ENCODE measurements at places on chromosomes 6 and 20. TPM values are rescaled to one million over a fixed set of nuclear protein-coding genes. Genes with fewer than 3 reads are reported as not detected.

GINS1 gene
- total RNA-seq: 44.1 TPM

PDRG1 gene
- 16.5 TPM for total RNA-seq

NRN1 gene
- 1.1 TPM for total RNA-seq

PSMF1 gene
- total RNA-seq: 156 TPM

PTCRA gene
- total RNA-seq: not detected

DNA sequence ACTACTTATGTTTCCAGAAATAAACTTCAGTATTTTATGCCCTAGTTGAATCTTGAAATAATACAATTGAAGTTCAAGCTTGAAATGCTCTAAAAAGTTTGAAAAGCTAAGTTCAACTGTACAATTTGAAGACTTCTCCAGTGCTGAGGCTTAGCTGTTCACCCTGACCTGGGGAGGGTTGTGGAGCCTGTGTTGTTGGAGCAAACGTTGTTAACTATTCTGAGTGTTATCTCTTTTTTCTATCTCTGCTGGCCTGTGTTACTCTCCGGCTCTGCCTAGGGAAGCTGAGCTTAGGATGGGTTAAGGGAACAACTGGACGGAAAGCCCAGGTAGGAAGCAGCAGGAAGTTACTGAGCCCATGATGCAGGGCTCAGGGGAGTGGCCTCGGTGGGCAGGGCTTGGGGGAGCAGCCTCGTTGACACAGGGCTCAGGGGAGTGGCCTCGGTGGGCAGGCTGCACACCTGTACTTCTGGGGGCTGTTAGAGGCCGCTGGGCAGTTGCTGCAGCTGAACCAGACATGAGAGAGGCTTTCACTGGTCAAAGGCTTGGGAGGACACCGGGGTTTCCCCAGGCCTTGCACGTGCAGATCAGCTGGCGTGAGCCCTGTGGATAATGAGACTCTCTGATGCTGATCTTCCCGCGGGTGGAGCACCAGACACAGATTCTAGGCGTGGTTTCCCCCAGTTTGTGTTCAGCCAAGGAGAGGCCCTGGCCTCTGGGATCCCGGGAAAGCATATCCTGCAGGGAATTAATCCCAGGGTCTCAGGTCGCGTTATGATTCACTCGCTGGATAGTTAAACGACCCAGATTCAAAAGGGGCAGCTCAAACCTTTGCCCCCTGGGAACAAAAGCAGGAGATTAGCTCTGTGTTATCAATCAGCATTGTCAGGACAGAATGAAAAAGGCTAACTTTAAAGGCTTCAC lies 58.9 kb downstream of the ERMARD start:
- DNase-seq: no peak

GRCh38 chr20:46117704-46118467 lies at the start of gene CD40:
Gene CD40 (plus strand): TSS chr20:46118314. CDS start chr20:46118344, 30 bp downstream.
- peak; percentile 41 for DNase-seq

DNA sequence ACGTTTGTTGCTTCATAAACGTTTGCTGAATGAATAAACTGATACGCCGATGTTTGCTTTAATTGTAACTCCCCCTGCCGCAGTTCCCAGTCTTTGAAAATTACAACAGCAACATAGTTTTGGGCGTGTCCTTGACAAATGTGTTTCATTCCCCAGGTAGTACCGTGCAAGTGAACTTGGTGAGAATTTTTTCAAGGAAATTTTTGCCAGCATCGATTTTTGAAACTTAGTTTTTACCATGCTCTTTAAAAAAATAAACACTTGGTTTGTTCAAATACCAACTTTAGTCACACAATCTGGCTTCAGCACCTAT lies 60.1 kb downstream of the FAM217A start:
- DNase-seq: peak; percentile 19

GRCh38 chr20:51497542-51498467 lies 44.7 kb downstream of the NFATC2 start:
- no peak for DNase-seq

Data from epithelial cell of proximal tubule (primary cell).